ENCODE measurements at places on chromosomes 16 and 17. TPM values are rescaled to one million over a fixed set of nuclear protein-coding genes. Genes with fewer than 3 reads are reported as not detected.
A peak's percentile ranks its signal among the peaks of the same experiment; 100 is the strongest.

- no peaks in the 10 kb centered on the region for H3K4me1 ChIP-seq
- no peak overlapping the region for H3K4me3 ChIP-seq
- H3K27me3 ChIP-seq, result no peaks in the 10 kb centered on the region
- no peak for DNase-seq
These were observed 70.4 kb upstream of the SMURF2 start for GRCh38 chr17:64732336-64733006.

DNA sequence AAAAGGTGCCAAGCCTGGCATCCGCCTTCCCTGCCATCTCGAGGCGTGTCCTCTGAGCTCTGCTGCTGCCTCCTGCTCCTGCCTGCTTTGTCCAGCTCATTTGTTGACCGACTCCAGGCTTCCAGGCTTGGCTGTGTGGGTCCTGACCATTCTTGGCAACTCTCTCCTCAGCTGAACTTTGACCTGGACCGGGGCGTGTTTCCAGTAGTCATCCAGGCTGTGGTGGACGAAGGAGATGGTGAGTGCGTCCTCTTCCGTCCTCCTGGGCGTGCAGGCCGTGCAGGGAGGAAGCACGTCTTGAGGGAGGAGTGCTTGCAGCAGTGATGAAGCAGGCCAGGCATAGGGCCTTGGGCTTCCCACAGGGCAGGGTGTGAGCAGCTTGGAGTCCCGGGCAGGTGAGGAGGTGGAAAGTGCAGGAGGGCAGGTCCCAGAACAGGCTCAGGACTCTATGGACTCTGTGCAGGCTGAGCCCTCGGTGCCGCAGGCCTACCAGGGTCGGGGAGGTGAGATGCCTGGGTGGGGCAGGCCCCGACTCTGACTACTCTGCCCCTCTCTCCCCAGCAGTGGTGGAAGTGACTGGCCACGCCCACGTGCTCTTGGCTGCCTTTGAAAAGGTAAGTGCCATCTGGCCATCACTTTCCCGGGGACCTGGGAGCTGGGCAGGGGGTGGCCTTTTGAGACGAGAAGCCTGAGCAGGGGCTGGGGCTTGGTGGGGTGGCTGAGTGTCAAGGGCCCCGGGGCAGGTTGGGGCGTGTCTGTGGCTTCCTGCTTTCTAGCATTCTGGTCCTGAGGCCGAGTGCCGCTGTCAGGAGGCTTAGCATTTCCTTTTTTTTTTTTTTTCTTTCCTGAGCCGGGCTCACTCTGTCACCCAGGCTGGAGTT is 28.6 kb upstream of the NUDT16L1 start:
- H3K4me3 ChIP-seq, result no peak overlapping the region
- no peaks in the 10 kb centered on the region for H3K36me3 ChIP-seq
- H3K4me1 ChIP-seq, result peaks cover 11% of the 10 kb centered on the region
- no peak overlapping the region for H3K27ac ChIP-seq
- H3K27me3 ChIP-seq, result no peaks in the 10 kb centered on the region

DNA sequence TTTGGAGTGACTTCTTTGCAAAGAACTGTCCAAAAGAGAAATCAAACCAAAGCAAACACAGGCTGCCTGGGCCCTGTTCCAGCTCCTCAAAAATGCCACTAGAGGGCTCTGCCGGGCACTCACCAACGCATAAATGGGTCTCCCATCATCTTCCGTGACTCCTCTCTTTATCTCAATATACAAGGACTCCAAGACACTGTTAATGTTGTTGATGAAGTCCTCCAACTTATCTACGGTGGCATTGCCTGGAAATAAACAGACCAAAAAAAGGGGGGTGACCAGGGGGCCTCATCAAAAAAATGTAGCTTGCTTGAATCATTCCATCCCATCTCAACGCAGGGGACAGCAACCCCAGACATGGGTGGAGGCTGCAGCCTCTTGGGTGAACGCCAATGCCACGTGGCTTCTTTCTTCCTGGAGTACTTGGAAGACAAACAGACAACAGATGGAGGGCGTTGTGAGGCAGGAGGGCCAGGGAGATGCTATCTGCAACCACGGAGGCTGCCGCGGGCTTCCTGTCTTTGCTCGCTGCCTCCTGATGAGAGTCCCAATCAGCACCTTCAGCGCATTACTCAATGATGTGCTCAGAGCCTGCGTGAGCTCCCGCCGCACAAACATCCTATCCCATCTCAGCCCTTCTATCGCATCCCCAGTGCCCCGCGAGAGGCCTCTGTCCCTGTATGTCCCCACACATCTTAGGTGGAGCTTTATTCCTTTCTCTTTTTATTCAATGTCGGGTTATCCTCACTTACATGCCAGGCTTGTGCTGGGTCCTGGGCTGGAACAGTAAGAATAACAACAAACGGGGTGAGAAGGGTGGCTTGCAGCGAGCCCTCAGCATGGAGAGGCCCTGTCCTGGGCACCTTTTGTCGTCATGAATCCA is 32.0 kb downstream of the KDM8 start:
- H3K36me3 ChIP-seq, result no peaks in the 10 kb centered on the region
- H3K27ac ChIP-seq, result peak overlapping the region; percentile 64
- no peaks in the 10 kb centered on the region for H3K27me3 ChIP-seq
- H3K4me1 ChIP-seq, result peaks cover 5% of the 10 kb centered on the region

- H3K4me1 ChIP-seq, result no peaks in the 10 kb centered on the region
- no peaks in the 10 kb centered on the region for H3K27me3 ChIP-seq
- no peak for DNase-seq
- no peak overlapping the region for H3K27ac ChIP-seq
- H3K36me3 ChIP-seq, result no peaks in the 10 kb centered on the region
These were observed 9.4 kb downstream of the CNGB1 start for GRCh38 chr16:57961538-57961937.

CD300H gene
- total RNA-seq, result not detected

COL1A1 gene
- total RNA-seq, result 6.2 TPM
